Memory B cell (primary cell): ENCODE measurements at places on chromosomes 5 and 9.

- peak overlapping the region; percentile 58 for H3K27ac ChIP-seq
- peaks cover 21% of the 10 kb centered on the region for H3K36me3 ChIP-seq
- H3K4me3 ChIP-seq = no peak overlapping the region
- no peaks in the 10 kb centered on the region for H3K27me3 ChIP-seq
- no peak for DNase-seq
- H3K4me1 ChIP-seq = peaks cover 2% of the 10 kb centered on the region
Measured at GRCh38 chr9:71861618-71862017, 49.4 kb downstream of the ABHD17B start.

DNA sequence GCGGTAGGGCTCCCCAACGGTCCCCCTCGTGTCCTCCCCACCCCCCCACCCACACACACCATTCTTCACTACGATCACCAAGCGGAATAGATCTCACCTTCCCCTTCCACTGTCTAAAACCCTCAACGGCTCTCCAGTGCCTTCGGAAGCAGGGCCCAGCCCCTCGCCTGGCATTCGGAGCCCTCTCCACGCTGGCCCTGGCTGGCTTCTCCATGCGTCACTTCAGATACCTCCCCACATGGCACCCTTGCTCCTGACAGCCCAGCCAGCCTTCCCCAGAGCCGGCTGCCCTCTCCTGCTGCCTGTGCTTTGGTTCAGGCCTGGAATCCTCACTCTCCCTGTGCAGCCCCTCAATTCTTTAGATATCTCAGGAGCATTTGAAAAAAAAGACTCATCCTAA, 126.6 kb downstream of the ZNF354C start:
- no peaks in the 10 kb centered on the region for H3K4me1 ChIP-seq
- no peak for DNase-seq
- no peak overlapping the region for H3K27ac ChIP-seq
- H3K36me3 ChIP-seq = no peaks in the 10 kb centered on the region

DNA sequence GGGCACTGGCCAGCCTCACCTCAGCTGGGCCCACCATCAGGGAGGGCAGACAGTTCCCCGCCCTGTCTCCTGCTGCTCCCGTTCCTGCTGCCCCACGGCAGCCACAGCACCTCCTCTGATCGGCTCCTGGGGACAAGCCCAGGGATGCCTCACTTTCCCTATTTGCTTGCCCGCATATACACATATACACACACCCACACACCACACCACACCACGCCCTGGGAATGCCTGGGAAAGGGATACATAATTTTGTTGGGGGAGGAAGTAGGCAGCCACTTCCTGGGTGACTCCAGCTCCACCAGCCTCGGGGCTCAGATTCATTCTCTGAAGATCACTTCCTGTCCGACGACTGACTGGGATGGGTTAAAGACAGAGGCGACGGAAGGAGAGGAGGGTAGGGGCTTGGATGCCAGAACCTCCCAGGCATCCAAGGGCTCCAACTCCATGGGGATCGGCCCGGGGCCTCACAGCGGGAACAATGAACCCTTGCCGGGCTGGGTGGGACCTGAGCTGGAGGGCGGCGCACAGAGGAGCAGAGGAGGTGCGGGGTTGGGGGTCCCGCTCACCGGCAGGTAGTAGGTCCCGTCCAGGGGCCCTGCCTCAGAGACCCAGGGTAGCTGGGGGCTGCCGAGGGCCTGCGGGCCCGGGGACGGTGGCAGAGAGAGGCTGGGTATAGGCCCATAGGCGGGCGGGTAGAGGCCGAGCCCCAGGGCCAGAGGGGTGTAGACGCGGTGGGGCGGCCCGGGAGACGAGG, 2.0 kb upstream of the MZB1 start:
- no peak for DNase-seq
- H3K36me3 ChIP-seq = peaks cover 1% of the 10 kb centered on the region
- peak overlapping the region; percentile 91 for H3K27ac ChIP-seq
- H3K4me3 ChIP-seq = peak overlapping the region; percentile 92

GRCh38 chr9:19748278-19749126, 40.3 kb downstream of the SLC24A2 start:
- no peaks in the 10 kb centered on the region for H3K36me3 ChIP-seq
- H3K27ac ChIP-seq = no peak overlapping the region
- H3K4me3 ChIP-seq = no peak overlapping the region
- no peaks in the 10 kb centered on the region for H3K27me3 ChIP-seq

- H3K36me3 ChIP-seq = no peaks in the 10 kb centered on the region
- no peak overlapping the region for H3K27ac ChIP-seq
- DNase-seq = no peak
- H3K4me3 ChIP-seq = no peak overlapping the region
- H3K27me3 ChIP-seq = peaks cover 8% of the 10 kb centered on the region
Measured at GRCh38 chr9:134460896-134461295, 134.6 kb downstream of the RXRA start.

GRCh38 chr5:172953776-172954675, 5.2 kb upstream of the RPL26L1 start:
- peaks cover 8% of the 10 kb centered on the region for H3K36me3 ChIP-seq
- H3K4me3 ChIP-seq = no peak overlapping the region

DNA sequence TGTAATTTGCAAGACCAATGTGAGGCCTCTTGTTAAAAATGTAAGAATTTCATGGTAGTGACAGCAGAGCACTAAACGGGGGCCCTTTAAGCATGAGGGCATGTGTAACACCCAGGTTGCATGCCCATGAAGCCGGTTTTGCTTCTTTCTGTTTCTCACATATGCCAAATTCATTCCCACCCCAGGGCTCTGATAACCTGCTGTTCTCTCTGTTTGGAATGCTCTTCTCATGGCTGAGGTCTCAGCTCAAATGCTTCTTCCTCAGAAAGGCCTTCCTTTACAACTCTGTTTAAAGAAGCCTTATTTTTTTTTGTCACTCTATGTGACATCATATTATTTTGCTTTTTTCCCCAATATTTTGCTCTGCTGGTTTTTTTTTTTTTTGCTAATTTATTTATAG, 369.0 kb downstream of the KIAA0825 start:
- H3K4me3 ChIP-seq = no peak overlapping the region
- H3K4me1 ChIP-seq = no peaks in the 10 kb centered on the region
- no peaks in the 10 kb centered on the region for H3K36me3 ChIP-seq
- H3K27ac ChIP-seq = no peak overlapping the region

- peaks cover 3% of the 10 kb centered on the region for H3K36me3 ChIP-seq
- H3K4me3 ChIP-seq = peak overlapping the region; percentile 73
- H3K4me1 ChIP-seq = peaks cover 52% of the 10 kb centered on the region
- H3K27ac ChIP-seq = peak overlapping the region; percentile 90
Measured at GRCh38 chr5:14665949-14666348, 1.4 kb downstream of the OTULIN start.

DNA sequence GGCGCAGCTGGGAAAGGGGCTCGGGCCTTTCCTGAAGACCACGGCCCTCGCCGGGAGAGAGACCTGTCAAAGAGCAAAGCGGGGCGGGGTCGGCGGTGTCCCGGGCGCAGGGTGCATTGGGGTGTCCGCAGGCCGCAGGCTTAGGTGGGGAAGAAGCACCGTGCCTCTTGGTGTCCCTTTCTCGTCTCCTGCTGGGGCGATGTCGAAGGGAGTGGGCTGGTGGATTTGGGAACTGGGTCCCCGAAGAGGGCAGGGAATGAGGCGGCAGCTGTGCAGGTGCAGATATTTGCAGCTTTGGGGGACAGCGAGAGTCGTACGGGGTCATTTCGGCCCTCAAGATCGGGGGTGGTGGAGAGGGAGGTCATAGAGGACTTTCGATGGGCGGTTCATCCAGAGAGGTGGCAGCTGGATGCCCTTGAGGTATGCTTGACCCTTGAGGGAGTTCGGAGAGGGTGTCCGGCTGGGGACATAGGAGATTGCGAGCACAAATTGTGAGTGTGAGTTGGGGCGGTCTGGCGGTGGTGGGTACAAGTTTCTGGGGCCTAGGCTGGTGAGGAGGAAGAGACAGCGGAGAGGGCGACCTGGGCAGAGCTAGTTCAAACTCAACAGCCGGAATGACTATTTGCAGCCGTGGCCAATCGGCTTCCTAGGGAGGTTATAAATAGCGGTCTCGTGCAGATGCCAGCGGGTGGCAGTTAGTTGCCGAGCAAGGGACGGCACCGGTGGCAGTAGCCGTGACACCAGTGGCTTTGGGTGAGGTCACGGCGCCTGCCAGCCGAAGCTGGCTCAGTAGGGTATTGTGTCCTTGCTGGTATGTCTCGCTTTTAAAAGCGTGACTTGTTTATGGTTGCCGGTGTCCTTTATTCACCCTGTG, 601 bp downstream of the NNT start:
- peak overlapping the region; percentile 87 for H3K27ac ChIP-seq
- DNase-seq = peak; percentile 68
- peaks cover 27% of the 10 kb centered on the region for H3K4me1 ChIP-seq
- peak overlapping the region; percentile 84 for H3K4me3 ChIP-seq
- H3K27me3 ChIP-seq = no peaks in the 10 kb centered on the region

DNA sequence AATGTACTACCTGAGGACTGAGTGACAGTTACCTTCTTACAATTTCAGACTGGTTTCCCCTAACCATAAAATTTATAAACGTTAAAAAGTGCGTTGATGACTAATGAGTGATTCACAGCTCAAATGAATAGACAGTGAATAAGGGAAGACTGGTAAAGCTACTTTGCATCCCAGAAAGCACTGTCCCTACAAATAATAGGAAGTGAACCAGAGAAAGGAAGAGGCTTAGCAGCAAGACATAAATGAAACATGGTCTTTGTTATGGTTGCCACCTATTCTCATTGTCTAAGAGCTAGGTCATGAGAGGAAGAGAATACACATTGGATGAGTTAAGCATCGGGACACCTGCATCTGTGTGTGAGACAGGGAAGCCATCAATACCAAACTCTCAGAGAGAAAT, 849.2 kb downstream of the TAF11L14 start:
- no peaks in the 10 kb centered on the region for H3K4me1 ChIP-seq
- H3K27ac ChIP-seq = no peak overlapping the region
- no peaks in the 10 kb centered on the region for H3K27me3 ChIP-seq
- no peak overlapping the region for H3K4me3 ChIP-seq
- H3K36me3 ChIP-seq = no peaks in the 10 kb centered on the region

DNA sequence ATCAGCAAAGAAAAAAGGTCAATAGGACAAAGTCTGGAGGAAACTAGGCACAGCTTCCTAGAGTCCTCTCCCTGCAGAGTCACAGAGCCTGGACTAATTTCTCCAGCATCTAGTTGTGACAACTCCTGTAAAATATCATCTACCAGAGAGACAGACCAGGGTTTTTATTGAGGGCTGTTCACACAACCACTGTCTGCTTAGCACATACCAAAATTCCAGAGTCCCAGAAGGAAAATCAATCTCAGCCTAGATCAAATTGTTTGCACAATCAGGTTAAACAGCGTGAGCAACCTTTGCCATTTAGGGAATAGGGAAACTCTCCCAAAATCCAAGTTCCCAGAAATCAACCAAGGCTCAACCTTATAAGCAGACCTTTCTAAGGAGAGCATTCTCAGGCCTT, 190.3 kb downstream of the SYK start:
- no peak for DNase-seq
- H3K4me3 ChIP-seq = no peak overlapping the region
- H3K27ac ChIP-seq = no peak overlapping the region
- H3K4me1 ChIP-seq = peaks cover 4% of the 10 kb centered on the region
- peaks cover 1% of the 10 kb centered on the region for H3K27me3 ChIP-seq

GRCh38 chr5:66469684-66470083, 126.5 kb upstream of the MAST4 start:
- peaks cover 9% of the 10 kb centered on the region for H3K4me1 ChIP-seq
- H3K4me3 ChIP-seq = no peak overlapping the region
- H3K27ac ChIP-seq = no peak overlapping the region

- H3K36me3 ChIP-seq = no peaks in the 10 kb centered on the region
- no peak overlapping the region for H3K4me3 ChIP-seq
- H3K27me3 ChIP-seq = peaks cover 21% of the 10 kb centered on the region
- H3K4me1 ChIP-seq = peaks cover 16% of the 10 kb centered on the region
- DNase-seq = no peak
- H3K27ac ChIP-seq = no peak overlapping the region
Measured at GRCh38 chr9:136695955-136696354, 8.7 kb upstream of the AGPAT2 start.

GRCh38 chr5:143877196-143877595, 65.2 kb downstream of the HMHB1 start:
- H3K27ac ChIP-seq = no peak overlapping the region
- no peak overlapping the region for H3K4me3 ChIP-seq
- no peaks in the 10 kb centered on the region for H3K4me1 ChIP-seq

DNA sequence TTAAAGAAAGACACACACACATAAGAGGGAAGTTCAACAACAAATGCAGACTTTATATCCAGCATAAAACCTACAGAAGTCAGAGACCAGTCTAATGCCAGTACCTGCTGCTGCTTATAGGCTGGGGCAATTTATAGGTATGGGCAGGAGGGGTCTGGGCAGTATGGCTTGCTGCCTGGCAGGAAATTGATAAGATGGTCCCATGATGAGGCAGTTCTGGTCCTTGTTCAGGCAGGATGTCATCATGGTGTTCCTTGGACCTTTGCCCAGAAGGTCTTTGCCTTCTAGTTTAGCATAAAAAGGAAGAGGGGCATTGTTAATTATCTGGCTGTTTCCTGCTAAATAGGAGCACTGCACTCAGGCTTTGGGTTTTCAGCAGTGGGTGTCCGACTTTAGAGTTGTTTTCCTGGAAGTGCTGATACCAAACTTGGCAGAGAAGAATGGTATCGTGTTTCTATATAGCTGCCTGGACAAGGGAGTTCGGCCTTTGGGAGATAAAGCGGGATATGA, 10.4 kb upstream of the PDCD1LG2 start:
- H3K27me3 ChIP-seq = peaks cover 5% of the 10 kb centered on the region
- H3K36me3 ChIP-seq = peaks cover 9% of the 10 kb centered on the region
- no peak overlapping the region for H3K27ac ChIP-seq
- H3K4me3 ChIP-seq = no peak overlapping the region

- no peaks in the 10 kb centered on the region for H3K36me3 ChIP-seq
- no peaks in the 10 kb centered on the region for H3K27me3 ChIP-seq
- peaks cover 13% of the 10 kb centered on the region for H3K4me1 ChIP-seq
- H3K4me3 ChIP-seq = no peak overlapping the region
Measured at GRCh38 chr5:420632-421286, 22.2 kb upstream of the EXOC3 start.

- no peaks in the 10 kb centered on the region for H3K4me1 ChIP-seq
- no peak overlapping the region for H3K4me3 ChIP-seq
- H3K27ac ChIP-seq = no peak overlapping the region
- H3K27me3 ChIP-seq = peaks cover 8% of the 10 kb centered on the region
- no peaks in the 10 kb centered on the region for H3K36me3 ChIP-seq
Measured at GRCh38 chr5:94776167-94776566, 157.7 kb downstream of the SLF1 start.

- H3K4me3 ChIP-seq = no peak overlapping the region
- H3K27me3 ChIP-seq = no peaks in the 10 kb centered on the region
- peaks cover 32% of the 10 kb centered on the region for H3K4me1 ChIP-seq
- DNase-seq = peak; percentile 42
Measured at GRCh38 chr9:91150998-91151717, 210.6 kb downstream of the AUH start.

- no peaks in the 10 kb centered on the region for H3K4me1 ChIP-seq
- no peaks in the 10 kb centered on the region for H3K27me3 ChIP-seq
- H3K36me3 ChIP-seq = no peaks in the 10 kb centered on the region
- no peak overlapping the region for H3K4me3 ChIP-seq
- no peak for DNase-seq
Measured at GRCh38 chr5:35640623-35641022, 23.0 kb downstream of the SPEF2 start.

- no peaks in the 10 kb centered on the region for H3K36me3 ChIP-seq
- DNase-seq = no peak
- H3K27me3 ChIP-seq = peaks cover 14% of the 10 kb centered on the region
- H3K4me1 ChIP-seq = no peaks in the 10 kb centered on the region
- H3K4me3 ChIP-seq = no peak overlapping the region
Measured at GRCh38 chr5:73901043-73901442, 275.0 kb downstream of the ARHGEF28 start.

- H3K36me3 ChIP-seq = no peaks in the 10 kb centered on the region
- H3K27ac ChIP-seq = no peak overlapping the region
- H3K4me3 ChIP-seq = no peak overlapping the region
- H3K4me1 ChIP-seq = peaks cover 5% of the 10 kb centered on the region
- peaks cover 6% of the 10 kb centered on the region for H3K27me3 ChIP-seq
Measured at GRCh38 chr5:150181027-150181426, 8.8 kb upstream of the SLC6A7 start.

GRCh38 chr5:128213340-128213739, 129.8 kb downstream of the SLC12A2 start:
- H3K4me3 ChIP-seq = no peak overlapping the region
- no peaks in the 10 kb centered on the region for H3K36me3 ChIP-seq
- H3K4me1 ChIP-seq = no peaks in the 10 kb centered on the region
- peaks cover 4% of the 10 kb centered on the region for H3K27me3 ChIP-seq
